ENCODE measurements at places on chromosomes 5 and 9.
A peak's percentile ranks its signal among the peaks of the same experiment; 100 is the strongest.

GRCh38 chr9:78821126-78821822 is 524.3 kb downstream of the PSAT1 start:
- DNase-seq: no peak

- peak; percentile 38 for DNase-seq
Observed at GRCh38 chr5:43555895-43556606, 826 bp downstream of the PAIP1 start.

DNA sequence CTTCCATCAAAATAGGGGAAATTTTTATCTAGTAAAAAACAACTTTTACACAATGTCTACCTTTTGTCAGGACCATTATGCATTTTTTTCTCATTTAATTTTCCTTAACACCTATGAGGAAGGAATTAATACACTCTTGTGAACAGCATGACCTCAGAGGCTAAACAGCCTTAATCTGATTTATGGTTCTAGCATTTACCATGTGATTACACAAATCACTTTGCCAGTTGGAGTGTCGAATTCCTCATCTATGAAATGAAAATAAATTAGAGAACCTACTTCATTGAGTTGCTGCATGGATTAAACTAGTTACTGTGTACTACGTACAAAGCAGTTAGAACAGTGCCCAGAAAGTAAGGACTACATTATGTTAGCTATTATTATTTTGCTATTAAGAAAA is 187.7 kb upstream of the MPDZ start:
- no peak for DNase-seq

GRCh38 chr5:146832985-146833732 is 45.4 kb downstream of the PPP2R2B start:
- DNase-seq: no peak

DNA sequence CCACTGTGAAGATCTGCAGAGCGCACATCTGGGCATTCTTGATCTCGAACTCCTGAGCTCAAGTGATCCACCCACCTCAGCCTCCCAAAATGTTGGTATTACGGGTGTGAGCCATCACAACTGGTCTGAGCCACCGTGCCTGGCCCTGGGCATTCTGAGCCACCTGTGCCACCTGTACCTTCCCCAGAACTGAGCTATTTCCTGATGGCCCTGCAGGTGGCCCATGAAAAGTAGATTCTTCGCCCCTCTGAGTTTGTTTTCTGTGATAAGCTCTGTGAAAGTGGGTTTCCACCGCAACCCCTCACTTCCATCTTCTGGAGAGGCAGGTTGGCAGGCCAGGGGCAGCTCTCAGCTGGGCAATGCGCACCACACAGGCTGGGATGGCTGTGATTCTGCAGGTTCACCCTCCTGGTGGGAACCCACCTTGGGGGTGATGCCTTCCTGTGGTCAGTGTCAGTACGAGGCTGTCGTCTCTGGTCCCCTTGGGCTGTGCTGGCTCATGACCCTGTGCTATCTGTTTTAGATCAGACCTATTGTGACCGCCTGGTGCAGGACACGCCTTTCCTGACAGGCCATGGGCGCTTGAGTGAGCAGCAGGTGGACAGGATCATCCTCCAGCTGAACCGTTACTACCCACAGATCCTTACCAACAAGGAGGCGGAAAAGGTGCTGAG is 11.3 kb downstream of the CARD19 start:
- no peak for DNase-seq

- DNase-seq: no peak
Observed at GRCh38 chr5:50658246-50658645, 8.2 kb upstream of the PARP8 start.

DNA sequence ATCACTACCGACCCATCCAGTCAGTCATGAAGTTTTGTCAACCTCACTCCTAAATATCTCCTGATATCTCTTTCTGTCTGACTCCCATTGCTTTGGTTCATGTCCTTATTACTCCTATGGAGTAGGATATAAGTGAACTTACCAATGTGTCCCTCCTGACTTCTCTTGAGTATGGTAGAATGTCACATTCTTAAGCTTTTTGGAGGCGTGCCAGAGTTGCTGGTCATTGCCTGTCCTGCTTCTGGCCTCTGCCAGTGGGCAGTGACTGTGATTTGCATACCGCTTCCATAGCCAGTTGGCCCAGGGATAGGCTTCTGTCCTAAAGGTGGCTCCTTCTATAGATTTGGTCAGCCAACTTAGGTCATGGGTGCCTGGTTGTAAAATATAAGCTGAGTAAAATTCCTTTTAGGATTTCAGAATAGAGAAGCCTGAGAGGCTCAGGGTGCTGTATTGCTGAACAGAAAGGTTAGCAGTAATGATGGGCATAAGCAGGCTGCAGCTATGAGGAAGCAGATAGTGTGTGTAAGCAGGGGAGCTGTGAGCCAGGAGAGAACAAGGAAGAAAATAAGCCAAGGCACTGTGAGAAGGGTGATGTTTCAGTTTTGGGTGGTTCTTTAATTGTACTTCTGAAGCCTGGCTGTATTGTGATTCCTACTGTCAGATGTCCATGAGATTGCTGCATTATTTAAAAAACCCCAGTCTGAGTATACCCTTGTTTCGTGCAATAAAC is 16.1 kb upstream of the MARCHF3 start:
- no peak for DNase-seq

GRCh38 chr5:139960723-139961383 is 82.2 kb downstream of the NRG2 start:
- no peak for DNase-seq

DNA sequence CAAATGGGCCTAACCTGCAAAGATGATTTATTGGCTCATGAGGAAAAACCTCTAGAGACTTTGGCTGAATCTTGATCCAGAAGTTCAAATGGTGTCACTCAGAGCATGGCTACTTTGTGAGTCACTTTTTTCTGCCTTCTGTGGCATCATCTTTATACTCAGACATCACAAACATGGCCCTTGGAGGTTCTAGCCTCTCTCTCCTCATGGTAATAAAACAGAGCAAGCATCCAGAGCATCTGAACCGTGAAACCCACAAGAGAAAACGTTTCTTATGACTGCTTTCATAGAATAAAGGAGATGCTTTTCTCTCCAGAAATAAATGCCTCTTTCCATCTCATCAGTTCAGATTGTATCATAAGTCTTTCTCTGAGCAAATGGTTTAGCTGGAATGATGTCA is 780.3 kb downstream of the KCTD16 start:
- no peak for DNase-seq

GRCh38 chr5:33284681-33285080 is 156.1 kb upstream of the TARS1 start:
- no peak for DNase-seq

GRCh38 chr9:89886281-89886700 is 281.5 kb downstream of the GADD45G start:
- peak; percentile 21 for DNase-seq

- no peak for DNase-seq
Observed at GRCh38 chr5:172797771-172798191, 26.8 kb upstream of the DUSP1 start.

GRCh38 chr5:158874343-158874742 is 225.4 kb downstream of the EBF1 start:
- no peak for DNase-seq

- no peak for DNase-seq
Observed at GRCh38 chr9:133204993-133205336, 4.1 kb downstream of the OBP2B start.

DNA sequence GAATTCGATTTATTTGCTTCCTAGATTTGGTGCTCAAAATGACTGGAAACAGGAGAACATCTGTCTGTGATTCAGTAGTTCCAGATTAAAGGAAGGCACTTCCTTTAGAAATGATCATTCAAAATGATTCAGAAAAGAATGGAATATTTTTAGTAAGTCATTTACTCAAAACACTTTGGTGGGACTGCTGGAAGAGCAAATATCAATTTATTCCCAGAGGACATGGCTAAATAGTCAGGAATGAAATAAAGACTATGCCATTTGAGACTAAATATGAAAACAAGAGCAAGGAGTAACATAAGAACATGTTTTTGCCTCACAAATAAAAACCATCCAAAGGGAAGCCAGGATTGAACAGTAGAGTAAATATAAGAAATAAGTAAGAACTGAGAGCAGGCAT is 138.6 kb upstream of the RASA1 start:
- DNase-seq: no peak

DNA sequence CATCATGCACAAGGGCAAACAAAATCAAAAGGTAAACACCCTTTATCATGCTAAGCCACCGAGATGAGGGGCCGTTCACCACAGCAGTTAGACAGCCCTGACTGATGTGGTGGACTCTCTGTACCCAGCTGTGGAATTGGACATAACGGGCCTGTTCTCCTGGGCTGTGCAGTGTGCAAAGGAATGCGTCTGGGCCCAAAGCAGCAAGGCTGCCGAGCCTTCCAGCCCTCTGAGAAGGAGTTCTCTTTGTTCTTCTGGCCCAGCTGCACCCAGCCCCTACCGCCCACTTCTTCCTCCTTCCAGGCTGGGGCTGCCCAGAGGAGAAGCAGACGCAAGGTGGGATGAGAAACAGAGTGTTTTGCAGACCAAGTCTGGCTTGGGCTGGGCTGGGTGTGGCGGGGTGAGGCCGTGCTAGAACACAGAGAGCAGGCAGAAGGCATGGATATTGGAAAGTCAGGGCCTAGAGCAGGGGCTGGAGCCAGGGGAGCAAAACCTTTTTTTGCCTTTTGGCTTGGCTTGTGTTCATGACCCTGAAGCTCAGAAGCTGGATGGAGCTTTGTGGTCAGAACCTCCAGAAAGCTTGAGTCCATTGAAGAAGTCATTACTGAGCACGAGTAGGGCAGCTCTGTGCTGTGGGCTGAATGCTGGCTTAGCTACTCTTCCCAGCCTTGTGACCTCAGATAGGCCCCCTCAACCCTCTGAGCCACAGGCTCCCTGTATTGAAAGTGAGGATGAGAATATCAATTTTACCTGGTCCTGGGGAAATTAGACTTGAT is 49.8 kb upstream of the SH3PXD2B start:
- DNase-seq: no peak

DNA sequence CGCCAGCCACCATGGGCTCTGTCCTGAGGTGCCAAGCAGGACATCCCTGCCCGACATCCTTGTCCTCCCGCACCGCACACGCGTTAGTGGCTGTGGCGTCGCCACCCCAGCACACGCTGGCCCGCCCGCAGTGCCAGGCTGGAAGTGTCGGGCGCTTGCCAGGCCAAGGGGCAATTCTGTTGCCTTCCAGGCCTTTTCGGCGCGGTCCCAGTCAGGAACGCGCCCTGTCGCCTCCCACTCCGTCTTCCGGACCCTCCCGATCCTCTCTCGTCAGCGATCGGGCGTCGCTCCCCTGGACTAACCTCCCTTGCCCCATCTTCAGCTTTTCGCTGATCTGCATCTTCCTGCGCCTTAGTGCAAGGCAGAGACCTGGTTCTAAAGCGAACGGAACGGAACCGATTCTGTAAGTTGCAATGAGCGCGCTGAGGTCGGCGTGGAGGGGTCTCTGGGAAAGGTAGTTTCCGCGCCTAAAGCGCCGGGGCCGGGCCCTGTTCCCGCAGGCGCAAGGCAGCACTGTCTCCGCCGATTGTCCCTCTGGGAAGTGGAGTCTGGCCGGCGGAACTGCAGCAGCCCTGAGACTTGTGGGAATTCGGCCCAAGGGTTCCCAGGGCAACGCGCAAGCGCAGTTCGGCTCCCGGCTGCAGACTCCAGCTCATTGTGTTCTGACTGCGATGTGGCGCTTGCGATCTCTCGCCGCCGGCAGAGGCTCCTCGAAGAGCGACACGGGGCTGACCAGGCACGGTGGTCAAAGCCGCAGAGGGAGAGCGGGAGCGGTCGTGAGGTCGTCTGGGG is at the start of gene ZNF454:
Gene ZNF454, plus strand, starts transcription at position 630 of the 792 bp plus-strand sequence. CDS start 1,594 bp downstream, outside the sequence.
- DNase-seq: no peak

Measured in NCI-H510A (cell line).